ENCODE measurements at places on chromosomes 1 and 21. TPM values are rescaled to one million over a fixed set of nuclear protein-coding genes. Genes with fewer than 3 reads are reported as not detected.

DNA sequence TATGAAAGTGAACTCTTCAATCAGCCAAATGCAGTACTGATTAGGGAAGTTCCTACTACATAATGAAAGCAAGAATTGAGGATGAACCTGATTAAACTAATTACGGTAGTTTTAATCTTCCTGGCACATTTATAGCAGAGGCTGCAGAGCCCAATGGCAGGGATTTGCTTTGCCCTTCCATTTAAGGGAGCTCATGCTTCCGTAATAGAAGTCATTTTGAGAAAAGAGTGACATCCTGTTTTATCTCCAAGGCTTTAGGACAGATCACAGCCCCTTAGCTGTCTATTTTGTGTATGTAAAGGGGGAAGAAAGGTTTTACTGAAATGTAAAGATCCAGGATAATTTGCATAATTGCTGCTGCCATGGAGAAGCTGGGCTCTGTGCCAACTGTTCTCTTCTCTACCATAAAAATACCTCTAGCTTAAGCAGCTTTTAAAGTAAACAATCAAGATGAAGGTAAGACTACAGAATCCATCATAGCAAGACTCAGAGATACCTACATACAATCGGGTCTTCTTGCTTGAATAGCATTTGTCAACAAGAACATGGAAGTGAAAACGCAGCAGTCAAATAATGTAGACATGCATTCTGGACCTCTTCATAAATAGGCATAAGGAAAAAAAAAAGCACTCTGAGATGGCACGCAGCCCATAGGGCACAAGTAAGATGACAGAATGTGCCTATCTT is 62.5 kb downstream of the ASH1L start:
- no peaks in the 10 kb centered on the region for H3K27me3 ChIP-seq
- H3K4me1 ChIP-seq = peaks cover 31% of the 10 kb centered on the region
- no peak for DNase-seq
- H3K27ac ChIP-seq = peak overlapping the region; percentile 18
- H3K36me3 ChIP-seq = peaks cover 2% of the 10 kb centered on the region

DNA sequence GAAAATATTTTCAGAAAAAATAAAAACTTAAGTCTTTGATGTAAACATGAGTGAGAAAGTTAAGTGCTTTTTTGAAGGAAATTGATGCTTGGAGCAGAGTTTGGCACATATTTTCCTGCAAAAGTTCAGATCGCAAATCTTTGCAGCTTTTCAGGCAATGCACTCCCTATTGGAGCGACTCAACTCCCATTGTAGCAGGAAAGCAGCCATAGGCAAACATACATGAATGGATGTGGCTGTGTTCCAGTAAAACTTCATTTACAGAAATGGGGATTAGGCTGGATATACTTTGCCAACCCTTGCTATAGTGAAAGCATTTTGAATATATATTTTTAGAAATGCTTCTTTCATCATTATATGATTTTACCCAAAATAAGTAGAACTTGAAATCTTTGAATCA is 8.1 kb downstream of the AGL start:
- H3K36me3 ChIP-seq = peaks cover 20% of the 10 kb centered on the region
- DNase-seq = no peak
- H3K4me1 ChIP-seq = no peaks in the 10 kb centered on the region
- no peak overlapping the region for H3K4me3 ChIP-seq
- H3K27me3 ChIP-seq = no peaks in the 10 kb centered on the region

- no peaks in the 10 kb centered on the region for H3K36me3 ChIP-seq
- H3K4me3 ChIP-seq = no peak overlapping the region
- no peaks in the 10 kb centered on the region for H3K27me3 ChIP-seq
- DNase-seq = no peak
Measured at GRCh38 chr1:93640656-93641440, 40.8 kb downstream of the BCAR3 start.

- no peaks in the 10 kb centered on the region for H3K36me3 ChIP-seq
- peaks cover 3% of the 10 kb centered on the region for H3K4me1 ChIP-seq
- no peaks in the 10 kb centered on the region for H3K27me3 ChIP-seq
- no peak for DNase-seq
- H3K27ac ChIP-seq = no peak overlapping the region
- H3K4me3 ChIP-seq = no peak overlapping the region
Measured at GRCh38 chr1:45478121-45478814, 12.7 kb downstream of the TESK2 start.

- peaks cover 8% of the 10 kb centered on the region for H3K27me3 ChIP-seq
- no peak for DNase-seq
- no peak overlapping the region for H3K4me3 ChIP-seq
- no peaks in the 10 kb centered on the region for H3K4me1 ChIP-seq
Measured at GRCh38 chr1:199356561-199356960, 670.9 kb upstream of the NR5A2 start.

The TINAGL1 gene
- not detected for total RNA-seq

- H3K27ac ChIP-seq = no peak overlapping the region
- H3K27me3 ChIP-seq = no peaks in the 10 kb centered on the region
- no peak for DNase-seq
- peaks cover 11% of the 10 kb centered on the region for H3K36me3 ChIP-seq
- H3K4me1 ChIP-seq = peaks cover 4% of the 10 kb centered on the region
- H3K4me3 ChIP-seq = no peak overlapping the region
Measured at GRCh38 chr1:100313382-100313781, 38.9 kb upstream of the CDC14A start.

GRCh38 chr1:119959268-119960220 is 63.2 kb upstream of the ADAM30 start:
- peaks cover 5% of the 10 kb centered on the region for H3K4me1 ChIP-seq
- no peak for DNase-seq
- H3K36me3 ChIP-seq = peaks cover 20% of the 10 kb centered on the region
- H3K27ac ChIP-seq = no peak overlapping the region
- H3K27me3 ChIP-seq = no peaks in the 10 kb centered on the region

The IL10RB gene
- 32.5 TPM for total RNA-seq

DNA sequence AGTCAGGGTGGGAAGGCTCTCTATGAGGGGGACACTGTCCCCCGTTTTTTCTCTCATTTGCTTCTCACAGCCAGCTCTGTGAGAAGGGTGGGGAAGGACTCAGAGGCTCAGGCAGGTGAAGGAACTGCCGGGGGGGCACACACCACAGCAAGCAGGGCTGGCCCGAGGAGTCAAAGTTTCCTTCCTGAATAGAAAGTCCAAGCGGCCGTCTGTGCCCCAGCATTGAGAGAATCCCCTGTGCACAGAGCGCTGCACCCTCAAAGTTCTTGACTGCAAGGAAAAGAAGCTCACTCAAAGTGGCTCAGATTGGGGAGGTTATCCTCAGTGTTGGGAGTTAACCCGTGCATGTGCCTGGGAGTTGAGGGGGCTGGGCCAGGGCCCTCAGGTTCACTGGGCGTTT is 145.2 kb upstream of the AJAP1 start:
- H3K27ac ChIP-seq = no peak overlapping the region
- H3K27me3 ChIP-seq = peaks cover 9% of the 10 kb centered on the region
- DNase-seq = no peak
- no peaks in the 10 kb centered on the region for H3K36me3 ChIP-seq
- H3K4me1 ChIP-seq = no peaks in the 10 kb centered on the region
- no peak overlapping the region for H3K4me3 ChIP-seq

DNA sequence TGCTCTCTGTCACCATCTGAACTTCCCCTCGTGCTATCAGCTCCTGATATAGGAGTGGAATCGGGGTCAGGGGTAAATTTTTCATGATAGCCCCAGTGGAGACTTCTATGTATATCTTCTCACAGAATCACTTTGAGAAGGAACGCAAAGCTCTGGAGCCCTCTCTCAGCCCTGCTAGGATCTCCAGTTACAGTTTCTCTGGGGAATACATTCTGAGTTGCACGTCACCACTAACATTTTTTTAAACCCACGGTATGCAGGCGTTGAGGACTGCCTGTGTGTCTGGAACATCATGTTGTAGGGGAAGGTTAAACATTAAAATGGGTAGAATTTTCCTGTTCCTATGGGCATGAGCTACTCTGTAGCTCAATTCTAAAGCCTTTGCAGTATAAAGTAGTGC is 116.4 kb upstream of the FAM78B start:
- no peaks in the 10 kb centered on the region for H3K4me1 ChIP-seq
- H3K27me3 ChIP-seq = peaks cover 11% of the 10 kb centered on the region
- H3K36me3 ChIP-seq = no peaks in the 10 kb centered on the region
- DNase-seq = no peak
- H3K4me3 ChIP-seq = no peak overlapping the region

GRCh38 chr21:45035477-45035848 is 38.9 kb upstream of the ADARB1 start:
- H3K27ac ChIP-seq = no peak overlapping the region
- H3K4me1 ChIP-seq = no peaks in the 10 kb centered on the region
- H3K36me3 ChIP-seq = peaks cover 2% of the 10 kb centered on the region
- H3K4me3 ChIP-seq = no peak overlapping the region
- DNase-seq = no peak

The TNFRSF14 gene
- 145 TPM for total RNA-seq

The C1QB gene
- total RNA-seq = not detected

The RHBDL2 gene
- total RNA-seq = not detected

- H3K4me3 ChIP-seq = peak overlapping the region; percentile 99
- H3K27me3 ChIP-seq = no peaks in the 10 kb centered on the region
- peaks cover 42% of the 10 kb centered on the region for H3K36me3 ChIP-seq
- peak; percentile 62 for DNase-seq
Measured at GRCh38 chr1:46248122-46248920, 758 bp downstream of the RAD54L start.

DNA sequence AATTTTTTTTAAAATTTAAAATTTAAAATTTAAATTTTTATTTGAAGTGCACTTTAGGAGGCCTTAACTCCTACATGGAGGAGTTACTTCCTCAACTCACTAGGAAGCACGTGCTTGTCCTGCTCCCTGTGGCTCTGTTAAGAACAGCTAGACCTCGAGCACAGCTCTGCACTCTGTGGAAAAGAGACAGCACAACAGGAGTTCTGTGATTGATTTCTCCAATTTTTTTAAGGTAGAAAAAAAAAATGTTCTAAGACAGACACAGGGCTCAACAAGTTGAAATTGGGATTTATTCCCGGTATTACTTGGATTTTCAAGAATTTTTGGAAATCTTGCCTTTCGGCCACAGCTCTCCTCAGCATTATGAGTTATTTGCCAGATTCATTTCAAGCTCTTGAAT is 356.6 kb upstream of the LYPLAL1 start:
- no peaks in the 10 kb centered on the region for H3K4me1 ChIP-seq
- H3K4me3 ChIP-seq = no peak overlapping the region
- H3K36me3 ChIP-seq = no peaks in the 10 kb centered on the region
- H3K27ac ChIP-seq = no peak overlapping the region

The SNX7 gene
- 0.43 TPM for total RNA-seq
